HFFc6 (cell line): ENCODE measurements at places on chromosomes 7 and 10.

DNA sequence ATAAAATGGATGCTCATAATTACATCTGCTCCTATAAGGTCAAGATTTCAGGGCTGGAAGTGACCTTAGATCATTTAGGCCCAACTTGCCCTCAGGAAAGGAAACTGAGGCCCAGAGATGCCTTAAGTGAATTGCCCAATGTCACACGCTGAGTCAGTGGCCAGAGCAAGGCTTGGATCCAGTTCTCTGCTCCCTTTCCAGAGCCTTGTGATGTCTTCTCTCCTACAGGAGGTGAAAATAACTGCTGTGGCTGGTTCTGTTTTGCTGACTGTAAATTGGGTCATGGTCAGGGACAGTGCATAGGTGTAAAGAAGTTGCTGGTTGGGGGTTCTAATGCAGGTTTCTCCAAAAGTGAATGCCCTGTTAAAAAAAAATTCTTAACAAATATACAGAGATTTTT lies 91.3 kb downstream of the TCF7L2 start:
- no peak for DNase-seq

- no peak for DNase-seq
These were observed 43.2 kb downstream of the MTURN start for GRCh38 chr7:30177965-30178364.

DNA sequence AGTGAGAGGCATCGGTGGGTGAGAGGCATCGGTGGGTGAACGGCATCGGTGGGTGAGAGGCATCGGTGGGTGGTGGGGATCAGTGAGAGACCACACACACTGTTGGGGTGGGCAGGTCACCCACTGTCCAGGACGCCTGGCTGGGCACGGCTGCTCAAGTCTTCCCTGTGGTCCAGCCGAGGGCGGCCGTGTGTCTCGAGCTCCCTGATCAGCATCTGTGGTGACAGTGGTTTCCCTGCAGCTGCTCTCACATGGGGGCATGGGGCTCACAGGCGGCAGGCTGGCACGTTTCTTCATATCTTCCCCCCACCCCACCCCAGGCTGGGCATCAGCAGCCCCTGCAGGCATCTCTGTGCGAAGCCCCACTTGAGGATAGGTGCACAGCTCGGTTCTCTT lies 78.2 kb downstream of the NKX6-2 start:
- no peak for DNase-seq

- no peak for DNase-seq
These were observed 49.5 kb upstream of the ZPBP start for GRCh38 chr7:50142425-50143017.

DNA sequence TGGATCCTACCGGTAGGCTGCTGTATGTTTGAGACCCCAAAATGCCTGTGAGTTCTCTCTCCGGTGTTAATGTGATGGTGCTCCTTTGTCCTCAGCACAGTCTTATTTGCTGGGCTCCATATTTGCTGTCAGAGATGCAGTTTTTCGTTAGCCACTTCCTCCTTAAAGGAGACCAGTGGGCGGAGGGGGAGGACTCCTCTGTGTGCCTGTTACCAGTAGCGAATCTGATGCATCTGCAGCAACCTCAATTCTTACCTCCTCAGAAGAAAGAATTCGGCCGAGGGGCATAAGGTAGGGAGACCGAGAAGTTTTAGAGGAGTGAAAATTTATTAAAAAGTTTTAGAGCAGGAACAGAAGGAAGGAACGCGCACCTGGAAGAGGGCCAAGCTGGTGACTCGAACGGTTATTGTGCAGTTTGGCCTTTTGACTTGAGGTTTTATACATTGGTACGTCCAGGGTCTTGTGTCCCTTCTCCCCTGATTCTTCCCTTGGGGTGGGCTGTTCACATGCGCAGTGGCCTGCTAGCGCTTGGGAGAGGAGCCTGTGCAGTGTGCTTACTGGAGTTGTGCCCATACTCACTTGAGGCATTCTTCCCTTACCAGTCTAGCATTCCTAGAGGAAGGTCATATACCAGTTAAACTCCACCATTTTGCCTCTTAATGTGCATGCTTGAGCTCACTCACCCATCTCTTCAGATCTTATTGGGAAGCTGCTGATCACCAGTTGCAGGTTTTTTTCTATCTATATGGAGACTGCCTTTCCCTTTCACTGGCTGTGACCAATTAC lies 49.5 kb downstream of the GNAI1 start:
- DNase-seq, result no peak

DNA sequence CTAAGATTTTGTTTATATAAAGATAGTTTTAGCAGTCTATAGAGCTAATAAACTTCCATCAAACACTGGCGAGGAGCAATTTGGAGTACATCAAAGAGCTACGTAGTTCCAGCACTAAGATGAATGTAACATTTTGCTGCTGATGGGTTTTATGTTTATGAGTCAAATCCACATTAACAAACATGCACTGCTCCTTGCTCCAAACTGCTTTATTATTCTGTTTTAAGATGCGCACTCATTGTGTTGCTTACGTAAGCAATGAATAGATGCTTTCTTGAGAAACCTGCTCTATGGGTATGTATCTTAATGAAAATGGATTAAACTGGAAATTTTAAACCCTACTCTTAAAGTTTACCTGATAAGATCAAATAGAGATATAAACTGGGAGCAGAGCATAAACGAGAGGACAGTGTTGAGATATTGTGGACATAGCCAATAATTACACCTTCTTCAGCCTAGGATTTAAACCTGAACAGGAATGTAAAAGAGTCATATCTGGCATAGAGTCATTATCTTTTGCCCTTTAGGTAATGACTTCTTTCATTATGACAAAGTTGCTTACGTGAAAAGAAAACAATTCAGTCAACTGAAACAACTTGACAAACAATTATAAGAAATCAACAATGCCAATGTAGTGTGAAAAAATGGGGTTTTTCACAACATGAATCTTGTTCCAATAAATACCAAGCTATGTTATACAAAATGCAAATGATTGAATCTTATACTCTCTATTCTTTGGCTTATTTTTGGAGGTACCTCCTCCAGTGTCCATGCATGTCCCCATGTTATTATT lies 153.5 kb upstream of the MTPN start:
- no peak for DNase-seq

DNA sequence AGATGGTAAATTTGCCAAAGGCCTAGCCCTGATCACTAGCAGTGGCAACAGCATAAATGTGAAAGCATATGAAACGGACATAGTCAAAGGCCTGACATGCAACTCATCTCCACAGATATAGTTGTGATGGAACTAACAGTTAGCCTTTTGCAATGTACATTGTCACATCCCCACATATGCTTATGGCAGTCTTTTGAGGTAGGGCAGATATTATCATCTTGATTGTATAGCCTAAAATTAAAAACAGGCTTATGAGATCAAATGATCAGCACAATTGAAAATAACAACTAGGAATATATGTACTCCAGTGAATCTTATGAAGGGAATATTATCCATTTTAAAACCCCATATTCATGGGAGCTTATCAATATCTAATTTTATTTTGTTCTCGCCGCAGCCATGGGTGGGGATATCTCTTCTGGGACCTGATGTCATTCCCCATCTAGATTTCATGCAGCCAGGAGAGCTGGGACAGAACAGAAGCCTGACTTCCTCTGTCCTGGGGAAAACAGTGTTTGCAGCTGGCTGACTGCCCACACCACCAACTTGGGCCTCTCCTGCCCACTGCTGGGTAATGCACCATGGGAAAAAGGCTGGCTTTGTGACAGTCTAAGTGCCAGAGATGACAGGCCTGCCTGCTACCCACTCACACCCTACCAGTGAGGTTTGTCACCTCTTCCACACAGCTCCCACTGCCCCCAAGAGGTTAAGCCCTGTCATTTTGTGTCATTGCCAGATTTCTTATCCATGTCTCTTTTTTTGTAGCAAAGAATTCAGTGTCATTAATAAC lies 180.2 kb upstream of the FZD1 start:
- DNase-seq, result no peak

- DNase-seq, result no peak
These were observed 5.8 kb upstream of the ALOX5 start for GRCh38 chr10:45368181-45368580.

DNA sequence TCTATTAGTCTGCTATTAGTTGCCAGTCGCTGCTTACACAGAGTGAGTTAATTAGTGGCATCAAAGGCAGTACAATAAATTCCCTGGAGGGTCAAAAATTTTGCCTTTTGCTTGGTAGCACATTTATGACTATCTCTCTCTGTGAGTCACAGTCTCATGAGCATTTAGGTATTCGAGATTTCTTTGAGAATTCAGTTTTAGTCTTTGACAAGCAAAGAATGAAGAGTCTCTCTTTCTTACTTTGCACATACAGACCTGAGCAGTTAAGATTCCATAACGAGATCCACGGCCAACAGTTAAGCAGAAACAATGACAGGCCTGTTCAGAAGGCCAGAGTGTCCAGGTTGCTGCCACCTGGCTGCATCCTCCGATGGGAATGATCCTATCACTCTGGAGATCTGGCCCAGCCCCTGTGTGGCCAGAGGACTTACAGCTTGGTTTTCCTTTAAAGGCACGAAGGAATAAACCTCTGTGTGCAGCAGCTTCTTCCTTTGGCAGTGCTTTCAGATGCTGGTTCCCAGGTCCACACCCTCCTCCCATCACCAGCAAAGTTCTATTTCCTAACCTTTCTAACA lies 80.6 kb downstream of the GLI3 start:
- peak; percentile 48 for DNase-seq

DNA sequence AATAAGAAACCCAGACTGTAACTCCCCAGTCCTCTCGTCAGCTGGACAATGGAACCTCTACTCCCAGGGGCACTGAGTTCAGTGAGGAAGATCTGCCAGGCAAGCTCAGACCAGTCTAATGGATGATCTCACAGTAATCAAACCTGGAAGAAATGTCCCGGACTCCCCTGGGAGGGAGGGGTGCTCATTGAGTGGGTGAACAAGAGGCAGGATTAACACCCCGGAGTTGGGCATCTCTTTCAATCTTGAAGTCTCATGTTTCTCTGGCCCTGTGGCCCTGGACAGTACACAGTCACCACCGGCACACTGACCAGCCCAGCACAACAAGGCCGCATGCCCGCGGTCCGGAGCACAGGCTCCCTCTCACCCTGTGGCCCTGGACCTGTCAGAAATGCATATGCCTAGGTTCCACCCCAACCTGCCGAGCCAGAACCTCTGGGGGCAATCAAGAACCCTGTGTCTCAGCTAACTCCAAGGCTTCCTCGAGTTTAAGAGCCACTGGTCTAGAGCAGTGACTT lies 27.8 kb downstream of the CXCL12 start:
- DNase-seq, result no peak

DNA sequence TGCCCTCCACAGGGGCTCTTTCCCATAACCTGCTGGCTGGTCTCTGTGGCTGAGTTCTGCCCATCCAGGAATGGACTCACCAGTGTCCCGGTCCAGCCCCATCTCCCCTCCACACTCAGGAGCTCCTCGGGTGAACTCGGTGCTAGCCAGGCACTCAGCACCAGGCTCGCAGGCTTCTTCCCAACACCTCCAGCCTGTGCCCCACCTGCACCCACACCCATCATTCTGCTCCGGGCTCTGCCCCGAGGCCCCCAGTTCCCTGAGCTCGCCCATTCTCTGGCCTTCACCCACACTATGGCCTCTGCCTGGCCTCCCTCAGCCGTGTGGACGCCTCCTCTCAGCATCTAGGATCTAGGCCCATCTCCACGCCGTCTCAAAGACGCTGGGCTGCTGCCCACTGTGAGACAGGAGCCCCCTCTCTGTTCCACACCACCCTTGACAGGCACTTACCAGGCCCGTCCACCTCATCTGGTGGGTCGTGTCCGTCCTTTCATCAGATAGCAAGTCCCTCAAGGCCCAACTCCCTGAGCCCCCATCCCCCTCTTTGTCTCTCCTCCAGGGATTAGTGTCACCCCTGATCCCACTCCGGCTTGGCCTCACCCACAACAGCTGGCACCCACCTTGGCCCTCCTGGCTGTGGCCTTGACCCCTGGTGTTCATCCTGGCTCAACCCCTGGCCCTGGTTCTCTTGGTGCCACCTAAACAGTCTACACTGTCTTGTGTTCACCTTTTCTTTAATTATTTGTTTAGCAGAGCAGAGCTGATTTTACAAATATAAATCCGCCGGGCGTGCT lies 76.0 kb upstream of the FAM20C start:
- no peak for DNase-seq

GRCh38 chr10:28890121-28890950 lies 213.0 kb downstream of the BAMBI start:
- no peak for DNase-seq

- DNase-seq, result no peak
These were observed 494 bp downstream of the VSIR start for GRCh38 chr10:71772832-71773220.

DNA sequence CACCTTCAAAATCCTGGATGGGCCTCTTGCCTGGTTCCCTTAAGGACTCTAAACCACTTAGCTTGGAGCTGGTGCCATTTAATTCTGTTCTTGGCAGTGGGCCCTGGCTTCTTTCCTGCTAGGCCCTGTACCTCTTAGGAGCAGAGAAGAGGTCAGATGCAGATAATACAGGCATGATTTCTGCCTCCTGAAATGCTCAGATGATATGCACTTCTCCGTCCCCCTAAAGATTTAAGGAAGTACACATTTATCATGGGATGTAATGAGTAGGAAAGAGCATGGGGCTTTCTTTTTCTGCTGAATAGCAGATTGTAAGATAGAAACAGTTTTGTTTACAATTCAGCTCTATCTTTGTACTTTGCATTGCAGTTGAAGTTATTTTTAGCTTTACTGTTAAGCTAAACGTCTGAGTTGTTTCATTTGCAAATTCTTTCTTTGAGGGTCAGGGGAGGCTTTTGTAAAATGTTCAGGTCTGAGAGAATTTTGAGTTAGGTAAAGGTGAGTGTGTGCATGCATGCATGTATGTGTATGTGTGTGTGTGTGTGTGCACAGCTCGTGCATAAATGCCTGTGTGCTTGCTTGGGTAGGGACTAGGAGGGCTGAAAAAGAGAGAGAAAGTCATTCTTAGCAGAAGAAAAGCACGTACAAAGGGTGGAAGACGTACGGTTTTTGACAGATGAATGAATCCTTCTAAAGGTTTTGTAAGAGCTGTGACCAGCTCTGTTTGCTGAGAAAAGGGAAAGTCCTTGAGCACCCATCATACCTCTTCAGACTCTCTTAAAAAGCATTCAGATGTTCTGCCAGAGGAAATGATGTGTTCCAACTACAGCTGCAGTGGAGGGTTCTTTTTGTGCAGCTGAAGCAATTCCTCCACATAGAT lies 364.2 kb downstream of the AUTS2 start:
- no peak for DNase-seq

GRCh38 chr10:116186273-116186672 lies 86.7 kb downstream of the GFRA1 start:
- no peak for DNase-seq
